Fibroblast of the conjunctiva (primary cell): ENCODE measurements at places on chromosomes 7 and 10.

DNA sequence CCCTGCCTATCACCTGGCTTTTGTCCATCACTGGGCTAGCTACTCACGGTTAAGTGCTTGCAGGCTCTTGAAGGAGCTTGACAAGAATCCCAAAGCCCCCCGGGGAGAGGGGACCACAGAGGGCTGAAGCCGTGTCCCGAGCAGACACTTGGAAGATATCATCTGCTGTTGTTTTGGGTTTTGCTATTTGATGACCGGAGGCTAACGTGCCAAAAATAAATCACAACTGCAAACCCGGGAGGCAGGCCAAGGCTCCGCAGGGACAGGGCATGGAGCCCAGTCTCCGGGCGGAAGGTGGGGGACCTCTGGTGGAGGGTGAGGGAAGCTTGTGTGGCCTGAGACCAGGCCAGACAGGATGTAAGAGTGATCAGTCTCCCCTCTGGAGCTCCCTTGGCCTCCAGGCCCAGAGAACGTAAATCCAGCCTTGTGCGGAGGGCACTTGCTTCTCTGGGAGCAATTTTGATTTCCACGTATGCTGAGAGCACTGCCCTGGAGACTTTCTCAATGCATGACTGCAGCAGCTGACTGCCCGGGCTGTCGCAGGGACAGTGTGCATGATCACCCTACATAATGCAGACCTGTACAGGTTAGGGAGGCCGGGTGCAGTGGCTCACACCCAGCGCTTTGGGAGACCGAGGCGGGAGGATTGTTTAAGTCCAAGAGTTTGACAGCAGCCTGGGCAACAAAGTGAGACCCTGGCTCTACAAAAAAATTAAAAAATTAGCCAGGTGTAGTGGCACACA, at the start of gene PHKG1:
Gene PHKG1 (minus strand): TSS at position 164 of the 743 bp plus-strand sequence. CDS start 4,011 bp downstream, outside the sequence.
- DNase-seq, result peak; percentile 82

DNA sequence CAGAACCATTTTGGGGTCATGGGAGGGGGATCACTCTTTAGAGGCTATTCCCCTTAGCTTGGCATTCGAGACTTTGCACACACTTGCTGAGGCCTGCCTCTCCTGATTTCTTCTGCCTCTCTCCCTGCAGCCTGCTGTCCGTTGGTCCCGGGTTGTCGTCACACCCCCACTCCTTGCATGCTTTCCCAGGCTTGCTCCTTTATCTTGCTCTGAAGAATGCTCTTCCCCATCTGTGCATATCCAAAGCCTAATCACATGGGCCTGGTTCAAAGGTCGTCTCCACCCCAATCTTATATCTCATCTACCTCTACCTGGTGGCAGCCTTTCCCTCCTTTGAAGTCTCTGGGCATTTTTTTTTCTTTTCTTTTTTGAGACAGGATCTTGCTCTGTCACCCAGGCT, 24.3 kb upstream of the EMX2 start:
- no peak for DNase-seq

DNA sequence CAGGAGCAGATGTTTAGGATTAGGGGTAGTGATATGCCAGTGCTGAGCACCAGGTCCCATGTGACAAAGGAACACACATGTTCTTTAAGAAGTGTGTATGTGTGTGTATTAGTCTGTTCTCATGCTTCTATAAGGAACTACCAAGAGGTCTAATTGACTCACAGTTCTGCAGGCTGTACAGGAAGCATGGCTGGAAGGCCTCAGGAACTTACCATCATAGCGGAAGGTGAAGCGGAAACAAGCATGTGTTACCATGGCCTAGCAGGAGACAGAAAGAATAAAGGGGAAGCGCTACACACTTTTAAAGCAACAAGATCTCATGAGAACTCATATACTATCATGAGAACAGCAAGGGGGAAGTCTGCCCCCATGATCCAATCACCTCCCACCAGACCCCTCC, 22.8 kb upstream of the PDZD8 start:
- DNase-seq, result no peak

DNA sequence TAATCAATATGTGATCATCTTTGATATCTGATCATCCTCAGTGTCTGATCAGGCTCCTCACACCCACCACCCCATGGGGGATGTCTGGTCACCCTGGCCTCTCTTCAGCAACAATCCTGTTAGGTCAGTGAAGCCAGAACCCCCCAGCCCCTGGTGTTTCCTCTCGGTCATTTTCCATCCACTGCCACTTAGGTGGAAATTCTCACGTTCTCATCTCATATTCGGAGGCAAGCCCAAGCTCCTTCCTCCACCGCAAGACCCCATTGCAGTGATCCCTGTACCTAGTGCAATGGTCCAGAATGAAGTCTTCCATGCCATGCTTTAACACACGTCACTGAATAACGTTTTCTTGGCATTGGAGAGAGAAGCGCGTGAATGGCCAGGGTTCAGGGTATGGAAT, 103.0 kb upstream of the DNAAF5 start:
- no peak for DNase-seq

GRCh38 chr10:58886406-58886805, 290.0 kb upstream of the PHYHIPL start:
- no peak for DNase-seq

GRCh38 chr10:13915710-13916109, 328.9 kb downstream of the PRPF18 start:
- no peak for DNase-seq
